Ureter (tissue), 1 donor: ENCODE measurements at places on chromosomes 13 and 19. TPM values are rescaled to one million over a fixed set of nuclear protein-coding genes. Genes with fewer than 3 reads are reported as not detected.

ZNF560 gene
- total RNA-seq, result not detected

ZNF578 gene
- 5.1 TPM for total RNA-seq

GRCh38 chr19:33273881-33274662, 28.3 kb downstream of the CEBPA start:
- peak; percentile 81 for DNase-seq

DNA sequence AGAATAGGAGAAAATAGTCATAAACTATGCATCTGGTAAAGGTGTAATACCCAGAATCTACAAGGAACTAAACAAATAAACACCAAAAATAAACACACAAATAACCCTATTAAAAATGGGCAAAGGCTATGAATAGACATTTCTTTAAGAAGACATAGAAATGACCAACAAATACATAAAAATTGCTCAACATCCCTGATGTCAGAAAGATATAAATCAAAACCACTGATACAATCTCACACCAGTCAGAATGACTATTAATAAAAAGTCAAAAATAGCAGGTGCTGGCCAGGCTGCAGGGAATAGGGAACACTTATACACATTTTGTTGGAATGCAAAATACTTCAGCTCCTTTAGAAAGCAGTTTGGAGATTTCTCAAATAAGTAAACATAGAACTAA, 352.1 kb upstream of the SLITRK1 start:
- no peak for DNase-seq

- DNase-seq, result peak; percentile 89
These were observed 12.9 kb downstream of the CFD start for GRCh38 chr19:872266-872951.

DNA sequence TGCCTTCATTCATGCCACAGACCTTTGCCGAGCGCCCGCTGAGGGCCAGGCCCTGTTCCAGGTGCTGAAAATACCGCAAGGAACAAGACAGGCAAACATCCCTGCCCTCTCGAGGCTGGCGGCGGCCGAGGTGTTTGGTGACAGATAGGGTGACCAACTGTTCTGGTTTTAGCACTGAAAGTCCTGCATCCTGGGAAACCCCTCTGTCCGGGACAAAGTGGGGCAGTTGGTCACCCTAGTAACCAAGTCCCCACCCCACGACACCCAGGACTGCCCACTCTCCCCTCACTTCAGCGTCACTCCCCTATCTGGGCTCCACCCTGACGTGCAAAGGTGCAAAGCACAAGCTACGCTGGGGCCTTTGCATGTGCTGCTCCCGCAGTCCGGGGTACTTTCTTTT, 17.3 kb downstream of the ZBTB7A start:
- no peak for DNase-seq
